ENCODE measurements at places on chromosomes 5 and 9.

GRCh38 chr5:77946381-77947040, 170.4 kb upstream of the TBCA start:
- no peak for DNase-seq

GRCh38 chr9:20659474-20659967, 24.5 kb upstream of the FOCAD start:
- no peak for DNase-seq

- no peak for DNase-seq
Measured at GRCh38 chr5:71836559-71837112, 117.6 kb downstream of the CARTPT start.

DNA sequence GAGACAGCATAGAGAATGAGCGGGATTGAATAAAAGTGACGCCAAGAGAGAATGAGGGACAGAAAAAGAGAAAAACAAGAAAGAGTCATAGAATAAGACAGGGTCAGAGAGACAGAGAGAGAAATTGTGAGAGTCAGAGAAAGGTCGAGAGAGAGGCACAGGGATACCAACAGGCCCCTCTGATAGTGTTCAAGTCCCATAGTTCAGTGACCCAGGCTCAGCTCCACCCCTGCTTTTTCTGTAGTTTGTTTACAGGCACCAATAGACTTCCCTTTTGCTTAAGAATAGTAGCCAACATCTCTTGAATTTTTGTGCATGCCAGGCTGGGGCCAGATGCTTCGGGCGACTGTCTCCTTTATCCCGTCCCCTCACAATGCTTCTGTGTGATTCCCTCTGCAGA, 62.5 kb downstream of the ARHGEF37 start:
- no peak for DNase-seq

GRCh38 chr5:40945111-40945510, 35.8 kb downstream of the C7 start:
- DNase-seq = no peak

GRCh38 chr5:164487939-164488338, 982.5 kb downstream of the MAT2B start:
- DNase-seq = no peak

GRCh38 chr5:103502662-103503061, 59.9 kb downstream of the NUDT12 start:
- DNase-seq = no peak

DNA sequence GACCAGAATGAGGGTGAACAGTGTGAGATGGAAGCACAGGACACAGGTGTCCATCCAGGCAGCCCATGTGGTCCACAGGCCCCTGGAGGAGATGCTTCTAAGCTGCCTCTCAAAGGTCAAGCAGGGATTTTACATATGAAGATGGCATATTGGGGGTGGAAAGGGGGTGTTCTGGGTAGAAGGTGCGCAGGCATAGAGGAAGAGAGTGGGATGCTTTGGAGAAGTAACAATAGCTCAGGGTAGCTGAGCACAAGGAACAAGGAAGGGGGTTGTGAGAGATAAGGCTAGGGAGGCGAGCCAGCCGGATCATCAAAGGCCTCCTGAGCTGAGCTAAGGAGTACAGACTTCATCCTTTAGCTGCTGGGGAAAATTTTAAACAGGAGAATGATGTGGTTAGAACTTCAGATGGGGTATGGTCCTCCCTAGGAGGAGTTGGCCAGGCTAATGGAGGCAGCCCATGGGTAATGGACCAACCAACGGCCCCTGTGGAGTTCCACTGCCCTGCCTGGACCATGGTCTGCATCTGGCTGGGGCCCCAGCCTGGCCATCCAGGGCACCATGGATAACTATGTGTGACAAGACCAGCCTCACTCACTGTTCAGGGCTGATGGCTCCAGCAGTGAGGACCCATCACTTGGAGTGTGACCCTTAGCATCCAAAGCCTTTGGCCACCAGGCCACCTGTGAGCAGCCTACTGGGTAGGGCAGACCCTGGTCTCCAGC, 86.8 kb upstream of the TBC1D2 start:
- DNase-seq = no peak

GRCh38 chr5:81247441-81247972, 14.4 kb downstream of the CKMT2 start:
- DNase-seq = peak; percentile 29

DNA sequence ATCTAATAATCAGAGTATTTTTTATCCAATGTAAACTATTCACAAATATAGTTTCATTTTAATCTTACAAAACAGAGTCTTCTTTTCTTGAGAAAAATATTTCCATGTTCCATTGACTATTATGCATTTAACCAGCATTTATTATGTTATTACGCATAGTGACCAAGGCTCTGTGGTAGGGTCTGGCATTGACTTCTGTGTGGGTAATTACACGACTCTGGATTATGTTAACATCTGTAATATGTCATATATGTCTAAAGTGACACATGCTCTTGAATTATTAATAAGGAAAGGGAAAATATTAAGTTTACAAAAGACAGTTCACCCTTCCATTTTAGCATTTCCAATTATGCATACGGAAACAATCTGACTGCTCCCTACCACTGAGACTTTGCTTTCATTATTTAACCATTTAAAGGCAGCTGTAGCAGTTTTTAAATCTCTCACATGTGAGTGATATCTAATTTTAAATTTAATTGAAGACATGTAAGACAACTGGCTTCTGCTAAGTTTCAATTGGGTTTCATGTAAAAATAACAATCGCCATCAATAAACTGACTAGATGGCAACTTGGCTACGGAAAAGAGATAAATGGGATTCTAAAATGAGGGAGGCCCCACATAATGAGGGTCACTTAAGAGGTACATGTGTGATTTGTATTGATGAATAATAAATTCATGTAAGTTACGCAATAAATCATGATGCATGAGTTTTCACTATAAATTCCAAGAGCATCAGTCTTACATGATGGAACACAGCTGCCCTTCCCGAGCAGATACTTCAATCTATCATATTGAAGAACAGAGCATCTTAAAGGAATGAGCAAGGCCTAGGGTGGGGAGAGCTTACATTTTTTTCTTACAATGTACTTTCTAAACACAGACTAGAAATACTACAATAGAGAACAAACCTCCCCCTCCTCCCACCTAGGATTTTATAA, 1056.8 kb downstream of the MAT2B start:
- DNase-seq = no peak

DNA sequence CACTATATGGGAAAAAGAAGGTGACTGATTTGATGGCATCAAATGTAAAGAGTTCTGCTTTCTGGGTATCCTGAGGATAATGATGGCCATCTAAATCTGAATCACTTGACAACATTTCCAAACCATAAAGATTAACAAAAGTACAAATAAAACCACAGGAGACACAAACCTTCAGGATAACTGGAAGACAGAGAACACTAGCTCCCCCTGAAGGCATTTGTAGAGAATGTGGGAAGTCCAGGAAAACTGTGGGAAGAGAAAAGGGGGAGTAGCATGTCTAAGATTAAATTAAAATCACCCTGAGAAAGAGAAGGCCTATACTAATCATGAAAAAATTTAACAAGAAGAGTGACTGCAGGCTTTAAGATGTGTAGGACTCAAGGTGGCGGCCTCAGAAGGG, 116.2 kb downstream of the PRELID2 start:
- no peak for DNase-seq

DNA sequence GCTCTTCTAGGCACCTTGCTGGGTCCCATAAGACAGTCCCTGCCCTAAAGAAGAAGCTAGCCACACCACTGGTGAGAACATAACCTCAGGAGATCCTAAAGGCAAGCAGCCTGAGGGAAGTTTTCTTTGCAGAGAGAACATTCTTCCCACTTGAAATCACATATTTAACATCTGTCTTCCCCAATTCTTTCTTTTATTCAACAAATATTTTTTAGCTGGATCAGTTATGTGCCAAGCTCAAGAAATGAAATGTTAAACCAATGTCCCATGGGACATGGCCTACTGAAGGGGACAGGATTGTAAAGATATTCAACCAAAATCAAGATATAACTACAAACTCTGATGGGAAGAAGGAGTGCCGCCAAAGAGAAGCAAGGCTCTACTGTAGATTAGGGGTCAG, 36.5 kb downstream of the FOXI1 start:
- DNase-seq = no peak

DNA sequence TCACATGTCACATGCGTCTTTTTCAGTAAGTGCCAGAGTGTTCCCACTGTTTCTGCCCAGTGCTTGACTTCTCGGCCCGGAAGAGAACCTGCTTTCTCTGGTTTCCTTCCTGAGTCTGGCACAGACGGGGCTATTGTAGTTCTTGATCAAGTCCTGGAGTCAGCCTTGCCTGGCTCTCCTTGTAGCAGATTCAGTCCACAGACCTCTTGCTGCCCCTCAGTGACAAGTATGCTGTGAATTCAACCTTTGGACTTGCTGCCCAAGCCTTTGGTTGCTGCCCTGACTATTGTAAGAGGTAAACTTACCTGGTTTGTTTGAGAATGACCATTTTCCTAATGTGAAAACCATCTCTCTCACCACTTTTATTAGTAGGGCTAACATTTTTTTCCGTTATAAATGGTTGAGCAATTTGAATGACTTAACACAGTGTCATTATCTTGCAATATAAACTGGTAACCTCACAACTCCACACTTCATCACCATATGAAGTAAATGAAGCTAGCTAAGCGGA, 24.7 kb downstream of the ZBTB34 start:
- no peak for DNase-seq

- DNase-seq = no peak
Measured at GRCh38 chr9:132032238-132032950, 47.3 kb downstream of the MED27 start.

GRCh38 chr5:139272471-139273321, 20.8 kb upstream of the MATR3 start:
- no peak for DNase-seq

Data from kidney epithelial cell (primary cell).